ENCODE measurements at places on chromosomes 12 and 14.
A peak's percentile ranks its signal among the peaks of the same experiment; 100 is the strongest.

- DNase-seq, result no peak
These were observed at the start of gene ALX1 for GRCh38 chr12:85280165-85280983. TSS of gene ALX1 (plus strand) at chr12:85280220. CDS start at chr12:85280262, 42 bp downstream.

DNA sequence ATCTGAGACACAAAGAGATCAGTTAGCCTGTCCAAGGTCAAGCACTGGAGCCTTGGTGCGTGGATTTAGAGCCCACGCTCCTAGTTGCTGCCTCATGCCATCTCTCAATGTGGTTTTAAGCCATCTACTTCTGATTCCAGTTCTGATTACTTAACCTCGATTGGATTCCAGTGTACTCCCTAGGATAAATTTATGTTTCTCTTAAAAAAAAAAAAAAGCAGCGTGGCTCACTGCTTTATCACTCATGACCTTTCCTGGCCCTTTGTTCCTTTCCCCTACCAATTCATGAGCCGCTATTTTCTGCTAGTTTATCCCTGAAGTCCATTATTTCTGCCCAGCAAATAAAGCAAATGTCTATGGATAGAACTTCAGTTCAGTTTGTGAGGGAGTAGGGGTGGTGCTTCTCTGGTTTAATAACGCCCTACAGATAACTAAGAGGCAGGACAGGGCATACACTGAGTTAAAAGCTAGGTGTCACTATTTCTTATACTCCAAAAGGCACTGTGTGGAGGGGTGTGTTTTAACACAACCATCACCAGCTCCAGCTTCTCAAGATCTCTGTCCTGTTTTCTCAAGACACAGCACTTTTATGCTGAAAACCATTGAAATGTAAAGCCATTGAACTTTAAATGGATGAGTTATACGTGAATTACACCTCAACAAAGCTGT lies 9.8 kb upstream of the PARP11 start:
- no peak for DNase-seq

DNA sequence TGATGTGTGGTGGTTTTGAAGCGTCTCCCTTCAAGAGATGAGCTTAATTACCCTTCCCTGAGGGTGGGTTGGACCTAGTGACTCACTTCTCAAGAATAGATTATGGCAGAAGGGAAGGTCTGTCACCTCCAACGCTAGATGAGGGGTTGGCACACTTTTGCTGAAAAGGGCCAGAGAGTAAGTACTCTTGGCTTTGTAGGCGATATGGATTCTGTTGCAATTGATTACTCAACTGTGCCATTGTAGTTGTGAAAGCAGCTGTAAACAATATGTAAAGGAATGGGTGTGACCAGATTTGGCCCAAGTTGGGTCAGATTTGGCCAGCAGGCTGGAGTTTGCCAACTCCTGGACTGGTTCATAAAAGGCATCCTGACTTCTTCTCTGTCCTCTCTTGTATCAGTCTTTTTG lies 53.3 kb downstream of the SMIM41 start:
- DNase-seq, result peak; percentile 48

GRCh38 chr12:17169726-17170471 lies 563.9 kb upstream of the LMO3 start:
- DNase-seq, result no peak
